CD4-positive, alpha-beta T cell (primary cell): ENCODE measurements at places on chromosomes 1 and 21.

DNA sequence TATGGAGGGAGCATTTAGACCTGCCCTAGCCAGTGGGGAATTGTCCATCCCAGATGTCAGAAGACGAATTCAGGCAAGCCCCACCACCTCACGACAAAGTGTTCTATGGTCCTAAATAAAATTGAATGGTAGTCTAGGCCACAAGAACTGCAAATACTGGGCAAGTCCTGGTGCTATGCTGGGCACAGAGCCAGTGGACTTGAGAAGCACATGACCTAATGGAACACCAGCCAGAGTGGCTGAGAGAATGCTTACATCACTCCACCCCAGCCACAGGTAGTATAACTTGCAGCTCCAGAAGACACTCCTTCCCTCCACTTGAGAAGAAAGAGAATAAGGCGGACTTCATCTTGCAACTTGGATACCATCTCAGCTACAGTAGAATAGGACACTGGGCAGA lies 567.3 kb upstream of the CXADR start:
- no peak for DNase-seq

GRCh38 chr1:227032396-227032795 lies 92.3 kb downstream of the COQ8A start:
- DNase-seq = no peak

GRCh38 chr1:226965581-226966440 lies 25.7 kb downstream of the COQ8A start:
- DNase-seq = no peak

GRCh38 chr1:13828454-13829151 lies 128.6 kb downstream of the PRDM2 start:
- no peak for DNase-seq

DNA sequence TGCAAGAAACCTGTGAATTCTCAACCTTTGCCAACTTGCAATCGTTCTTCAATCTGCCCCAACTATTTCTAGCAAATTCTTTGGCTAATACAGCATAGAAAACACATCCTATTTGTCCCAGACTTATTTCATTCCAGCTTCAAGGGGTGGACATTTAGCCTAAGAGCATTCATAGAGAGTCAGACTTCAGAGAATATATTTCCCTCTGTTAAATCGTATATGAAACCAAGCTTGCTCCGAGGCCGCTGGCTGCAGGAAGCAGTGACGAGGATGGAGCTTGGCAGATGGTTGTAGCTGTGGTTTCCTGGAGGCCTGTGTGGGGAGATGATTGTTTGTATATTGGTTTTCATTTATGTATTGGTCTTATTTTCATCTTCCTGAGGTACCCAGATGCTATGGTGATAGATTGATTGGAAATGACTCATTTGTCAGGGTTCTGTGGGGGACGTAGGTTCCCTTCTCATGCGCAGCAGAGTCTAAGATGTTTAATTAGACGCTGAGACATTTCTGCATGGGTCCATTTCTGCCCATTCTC lies 26.1 kb downstream of the MAN1C1 start:
- DNase-seq = peak; percentile 77

- DNase-seq = no peak
These were observed 199.1 kb downstream of the SLC45A1 start for GRCh38 chr1:8516793-8517556.

DNA sequence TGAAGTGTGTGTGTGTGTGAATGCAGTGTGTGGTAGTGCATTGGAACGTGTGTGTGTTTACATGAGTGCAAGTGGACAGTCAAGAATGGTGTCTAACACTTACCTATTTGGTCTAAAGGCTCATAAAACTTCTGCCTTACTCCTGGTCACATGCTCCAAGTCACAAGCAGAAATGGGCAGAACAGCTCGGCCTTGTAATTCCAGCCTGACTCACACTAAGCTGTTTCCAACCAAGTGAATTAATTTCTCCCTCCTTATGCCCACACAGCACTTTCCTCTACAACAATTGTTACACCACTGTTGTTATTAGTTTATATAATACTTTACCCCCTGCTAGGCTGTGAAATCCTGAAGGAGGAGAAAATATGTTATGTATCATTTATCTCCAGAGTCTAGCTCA lies 43.8 kb downstream of the DDR2 start:
- no peak for DNase-seq

DNA sequence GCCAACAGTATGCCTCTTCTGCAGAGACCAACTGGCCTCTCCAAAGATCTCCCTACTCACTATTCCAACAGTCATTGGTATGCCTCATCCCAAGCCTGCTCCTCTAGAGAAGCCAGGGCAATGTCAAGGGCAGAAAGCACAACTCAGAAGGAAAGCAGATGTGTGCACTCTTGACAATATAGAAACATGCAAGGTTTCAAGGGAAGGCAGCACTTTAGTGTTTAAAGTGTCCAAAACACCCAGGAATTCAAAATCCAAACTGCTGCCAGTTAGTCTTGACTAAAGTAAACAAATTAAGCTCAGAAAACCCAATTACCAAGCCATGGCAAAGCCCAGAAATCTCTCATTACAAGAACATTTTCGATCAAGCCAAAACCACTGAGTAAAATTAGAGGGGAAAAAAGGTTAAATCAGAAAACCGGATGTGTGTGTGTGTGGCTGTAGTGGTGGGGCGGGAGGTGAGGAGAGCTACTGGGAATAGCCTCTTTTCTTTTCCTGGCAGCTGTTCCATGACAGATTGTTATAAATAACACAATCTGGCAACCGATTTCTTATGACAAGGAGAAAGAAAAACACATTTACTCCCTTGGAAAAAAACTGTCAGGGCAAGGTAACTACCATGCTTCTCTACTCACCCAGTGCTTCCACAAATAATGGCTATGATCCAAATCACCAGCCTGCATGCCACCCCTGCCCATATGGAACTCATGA lies 39.2 kb downstream of the EIF2B3 start:
- DNase-seq = no peak

GRCh38 chr1:148363439-148363810 lies 119.7 kb downstream of the PPIAL4G start:
- DNase-seq = no peak

DNA sequence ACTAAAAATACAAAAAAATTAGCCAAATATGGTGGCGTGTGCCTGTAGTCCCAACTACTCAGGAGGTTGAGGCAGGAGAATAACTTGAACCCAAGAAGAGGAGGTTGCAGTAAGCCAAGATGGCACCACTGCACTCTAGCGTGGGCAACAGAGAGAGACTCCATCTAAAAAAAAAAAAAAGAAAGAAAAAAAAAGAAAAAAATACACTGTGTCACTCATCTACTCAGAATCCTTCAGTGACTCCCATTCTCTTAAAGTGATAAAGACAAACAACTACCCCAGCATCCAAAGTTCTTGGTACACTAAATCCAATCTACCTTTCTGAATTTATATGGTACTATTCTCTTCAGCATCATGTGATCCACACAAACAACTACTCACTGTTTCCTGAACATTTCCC lies 40.2 kb upstream of the S1PR1 start:
- DNase-seq = no peak

DNA sequence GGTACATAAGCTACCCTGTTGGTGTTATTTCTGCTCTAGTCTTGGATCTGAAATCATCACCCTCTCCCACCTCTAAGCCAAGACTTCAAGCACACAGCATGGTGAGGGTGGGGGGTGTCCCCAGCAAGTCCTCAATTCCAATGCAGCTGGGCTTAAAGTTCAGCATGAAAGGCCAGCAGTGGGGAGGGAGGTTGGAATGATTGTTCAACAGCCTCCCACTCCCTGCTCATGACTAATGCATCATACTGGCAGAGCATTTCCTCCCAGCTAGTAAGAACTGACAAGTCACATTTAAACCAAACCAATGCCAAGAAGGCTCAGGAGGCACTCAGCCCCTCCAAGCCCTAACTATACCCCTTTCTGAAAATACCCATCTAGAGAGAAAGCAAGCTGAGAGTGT lies 50.1 kb downstream of the TIAM1 start:
- no peak for DNase-seq

DNA sequence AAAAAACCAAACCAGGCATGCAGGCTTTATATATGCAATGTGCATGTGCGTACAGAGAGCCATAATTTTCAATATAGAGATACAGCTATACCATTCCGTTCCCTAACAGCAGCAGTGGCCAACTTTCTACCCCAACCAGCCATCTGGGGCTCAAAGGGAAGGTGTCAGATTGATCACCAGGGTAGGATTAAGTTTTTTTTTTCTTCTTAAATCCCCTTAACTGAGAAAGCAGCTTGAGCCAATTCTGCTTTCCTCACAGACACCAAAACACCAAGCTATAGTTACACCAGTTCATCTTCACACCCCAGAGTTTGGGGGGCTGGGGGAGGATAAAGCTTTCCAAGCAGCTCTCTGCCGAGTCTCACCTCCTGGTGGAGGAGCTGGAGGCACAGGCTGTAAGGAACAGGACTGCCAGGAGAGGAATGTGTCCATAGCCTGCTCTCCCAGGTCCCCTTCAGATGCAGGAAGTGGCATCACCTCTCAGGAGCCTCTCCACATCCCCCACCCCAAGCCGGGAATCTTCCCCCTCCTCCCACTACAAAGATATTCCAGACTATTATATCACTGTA lies 87.9 kb downstream of the SSBP3 start:
- DNase-seq = no peak

- DNase-seq = no peak
These were observed 6.5 kb downstream of the CAPN9 start for GRCh38 chr1:230753586-230754251.

- DNase-seq = no peak
These were observed 53.9 kb upstream of the AKT3 start for GRCh38 chr1:243903895-243904294.

- no peak for DNase-seq
These were observed 8.5 kb downstream of the GPR157 start for GRCh38 chr1:9120312-9120958.

DNA sequence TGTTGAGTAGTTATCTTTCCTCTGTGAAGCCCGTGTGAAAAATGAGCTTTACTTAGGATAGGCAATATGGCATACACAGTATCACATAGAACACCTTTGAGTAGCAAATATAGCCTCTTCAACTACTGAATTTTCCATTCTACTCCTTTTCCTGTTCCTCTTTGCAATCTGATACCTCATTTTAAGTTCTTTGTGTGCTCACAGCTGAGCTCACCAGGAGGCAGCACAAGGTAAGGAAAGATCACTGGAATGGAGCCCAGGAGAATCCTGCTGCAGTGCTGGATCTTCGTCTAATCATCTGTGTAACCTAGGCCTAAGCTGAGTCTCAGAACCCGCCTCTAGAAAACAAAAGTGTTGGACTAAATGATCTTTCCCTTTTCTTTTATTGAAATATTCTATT lies 171.0 kb downstream of the LRRC40 start:
- DNase-seq = no peak

- DNase-seq = no peak
These were observed 25.6 kb downstream of the LPGAT1 start for GRCh38 chr1:211804915-211805314.

- DNase-seq = no peak
These were observed 17.7 kb downstream of the LRRC8B start for GRCh38 chr1:89542345-89542744.

DNA sequence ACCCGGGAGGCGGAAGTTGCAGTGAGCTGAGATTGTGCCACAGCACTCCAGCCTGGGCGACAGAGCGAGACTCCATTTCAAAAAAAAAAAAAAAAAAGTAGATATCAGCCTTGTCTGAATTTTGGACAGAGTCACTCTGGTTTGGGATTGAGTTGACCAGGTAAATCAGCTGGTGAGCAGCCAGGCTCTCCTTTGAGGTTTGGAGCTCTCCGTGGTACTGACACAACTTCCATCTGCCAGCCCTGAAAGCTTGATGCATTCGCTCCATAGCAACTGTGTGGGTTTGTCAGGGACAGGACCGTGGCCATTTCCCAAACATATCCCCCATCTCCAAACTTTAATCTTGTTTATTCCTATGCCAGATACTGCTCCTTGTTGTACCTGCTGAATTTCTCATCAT lies 155.2 kb downstream of the DMRTA2 start:
- DNase-seq = no peak

DNA sequence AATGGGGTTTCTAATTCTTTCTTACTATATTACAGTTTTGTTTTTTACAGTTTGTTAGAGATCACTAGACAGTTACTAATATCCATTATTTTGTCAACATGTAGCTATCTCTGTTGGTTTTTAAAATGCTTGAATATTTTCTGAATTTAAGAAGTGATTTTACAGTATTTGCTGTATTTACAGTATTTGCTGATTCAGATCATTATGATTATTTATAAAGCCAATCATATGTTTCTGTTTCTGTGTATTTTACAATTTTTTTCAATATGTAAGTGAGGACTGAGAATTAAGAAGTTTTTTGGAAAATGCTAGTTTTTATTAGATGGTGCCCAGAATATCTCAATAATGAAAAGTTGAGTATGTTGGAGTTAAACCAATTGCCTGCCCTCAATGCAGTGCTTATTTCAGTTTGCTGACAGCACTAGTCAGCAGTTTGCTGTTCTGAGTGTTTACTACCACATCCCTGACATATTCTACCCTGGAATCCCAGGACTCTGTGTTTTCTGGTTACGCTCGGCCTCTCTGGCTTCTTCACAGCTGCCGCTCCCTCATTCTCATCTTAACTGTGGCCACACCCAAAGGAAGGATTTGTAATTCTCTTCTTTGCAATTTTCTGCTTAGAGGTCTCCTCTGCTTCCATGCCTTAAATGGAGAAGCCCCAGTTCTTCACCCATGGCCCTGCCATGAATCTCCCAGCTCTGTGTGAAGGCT lies 68.0 kb upstream of the BACH1 start:
- no peak for DNase-seq

DNA sequence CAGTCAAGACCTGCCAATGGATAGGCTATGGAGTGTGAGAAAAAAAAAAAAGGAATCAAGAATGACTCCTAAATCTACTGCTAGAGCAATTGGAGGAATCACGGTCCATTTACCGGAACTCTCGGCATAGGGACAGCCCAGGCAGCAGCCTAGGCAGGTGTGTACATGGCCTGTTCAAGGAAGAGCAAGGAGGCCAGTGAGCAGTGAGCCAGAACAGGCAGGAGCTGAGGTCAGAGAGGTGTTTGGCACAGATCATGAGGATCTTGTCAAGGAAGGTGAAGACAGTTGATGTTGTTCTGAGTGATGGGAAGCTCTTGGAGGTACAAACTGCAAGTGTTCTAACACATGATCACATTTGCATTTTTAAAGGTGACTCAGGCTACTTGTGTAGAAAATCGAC lies 40.6 kb upstream of the HHAT start:
- DNase-seq = no peak

GRCh38 chr1:185568155-185569123 lies 165.8 kb upstream of the HMCN1 start:
- DNase-seq = peak; percentile 57

DNA sequence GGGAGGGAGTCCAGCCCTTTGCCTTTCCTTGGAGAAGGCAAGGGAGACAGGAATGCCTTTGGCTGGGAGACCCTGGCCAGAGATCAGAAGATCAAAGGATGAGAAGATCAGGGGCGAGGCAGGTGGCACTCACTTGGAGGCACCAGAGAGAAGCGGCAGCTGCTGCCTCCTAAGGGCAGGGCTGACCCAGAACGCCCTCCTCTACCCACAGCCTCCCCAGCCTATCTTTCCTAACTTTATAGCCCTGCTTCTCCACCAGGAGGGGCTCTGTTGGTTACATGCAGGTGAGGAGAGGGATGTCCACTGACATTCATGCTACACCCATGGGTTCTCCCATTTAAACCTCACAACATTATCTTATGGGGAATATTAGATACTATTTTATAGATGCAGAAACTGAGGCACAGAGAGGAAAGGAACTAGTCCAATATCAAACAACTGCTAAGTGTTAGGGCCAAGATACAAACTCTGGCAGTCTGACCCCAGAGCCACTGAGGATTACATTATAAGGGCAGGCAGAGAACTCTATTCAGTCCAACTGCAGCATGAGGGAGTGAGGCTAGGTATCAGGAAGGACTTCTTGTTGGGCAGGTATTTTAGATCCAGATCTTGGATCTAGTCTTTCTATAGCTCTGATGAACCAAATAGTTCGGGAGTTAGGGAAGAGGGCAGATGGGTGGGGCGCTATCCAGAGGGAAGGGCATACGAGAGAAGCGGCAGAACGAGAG lies 19.9 kb downstream of the LGR6 start:
- no peak for DNase-seq
